ENCODE measurements at places on chromosomes 16 and 17. TPM values are rescaled to one million over a fixed set of nuclear protein-coding genes. Genes with fewer than 3 reads are reported as not detected.

GRCh38 chr16:78500659-78501270 lies 401.3 kb downstream of the WWOX start:
- H3K27me3 ChIP-seq, result peaks cover 1% of the 10 kb centered on the region
- H3K4me1 ChIP-seq, result peaks cover 27% of the 10 kb centered on the region
- peaks cover 4% of the 10 kb centered on the region for H3K36me3 ChIP-seq
- DNase-seq, result no peak

DNA sequence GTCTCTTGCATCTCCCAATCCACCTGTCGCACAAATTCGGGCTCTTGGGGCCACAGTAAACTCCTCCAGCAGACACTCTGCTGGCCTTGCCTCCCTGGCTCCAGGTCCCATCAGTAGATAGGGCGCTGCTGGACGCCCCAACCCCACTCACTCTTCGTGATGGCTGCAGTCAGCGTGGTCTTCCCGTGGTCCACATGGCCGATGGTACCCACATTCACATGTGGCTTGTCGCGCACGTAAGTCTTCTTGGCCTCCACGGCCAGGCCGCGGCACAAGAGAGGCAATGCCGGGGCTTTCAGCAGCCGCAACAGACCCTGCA lies 428 bp downstream of the TUFM start:
- H3K4me1 ChIP-seq, result peaks cover 23% of the 10 kb centered on the region
- H3K4me3 ChIP-seq, result peak overlapping the region; percentile 97
- no peak for DNase-seq
- H3K36me3 ChIP-seq, result peaks cover 11% of the 10 kb centered on the region
- peak overlapping the region; percentile 98 for H3K27ac ChIP-seq

- no peak overlapping the region for H3K27ac ChIP-seq
- H3K4me3 ChIP-seq, result no peak overlapping the region
- no peak for DNase-seq
- H3K27me3 ChIP-seq, result no peaks in the 10 kb centered on the region
Measured at GRCh38 chr16:20799599-20799998, 6.7 kb downstream of the ERI2 start.

DNA sequence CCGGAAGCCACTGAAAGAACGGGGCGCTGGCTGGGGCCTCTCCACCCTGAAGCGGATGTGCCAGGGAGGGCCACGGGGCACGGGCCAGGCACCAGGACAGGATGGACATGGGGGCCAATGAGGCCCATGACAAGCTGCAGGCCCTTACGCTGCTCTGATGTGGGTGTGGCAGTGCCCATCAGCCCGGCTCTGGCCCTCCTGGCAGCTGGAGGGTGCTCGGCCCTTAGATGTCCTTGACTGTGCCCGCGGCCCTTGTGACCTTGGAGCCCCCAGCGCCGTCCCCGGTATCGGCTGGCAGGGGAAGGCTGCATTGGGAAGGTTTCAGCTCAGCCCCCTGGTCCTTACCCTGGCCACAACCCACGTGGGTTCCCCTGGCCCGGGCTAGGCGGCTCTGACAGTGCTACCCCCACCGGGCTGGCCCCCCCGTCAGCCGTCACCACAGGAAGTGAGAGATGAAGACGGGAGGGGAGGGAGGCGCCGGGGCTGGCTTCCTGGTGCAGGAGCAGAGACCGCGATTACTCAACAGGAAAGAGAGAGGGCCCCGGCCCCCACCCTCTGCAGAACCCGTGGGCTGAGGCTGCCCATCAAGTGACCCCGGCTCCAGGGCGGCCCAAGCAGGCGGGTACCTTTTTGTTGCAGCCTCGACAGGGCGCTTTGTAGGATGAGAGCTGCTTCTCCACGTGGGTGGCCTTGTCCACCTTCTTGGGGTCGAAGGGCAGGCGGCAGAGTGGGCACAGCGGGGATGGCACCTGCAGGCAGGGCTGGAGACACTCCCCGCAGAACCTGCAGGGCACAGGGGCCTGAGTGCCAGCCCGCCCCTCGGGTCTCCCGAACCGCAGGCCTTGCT lies 5.3 kb downstream of the RNF166 start:
- H3K36me3 ChIP-seq, result no peaks in the 10 kb centered on the region
- H3K4me3 ChIP-seq, result no peak overlapping the region
- DNase-seq, result no peak
- no peak overlapping the region for H3K27ac ChIP-seq
- H3K27me3 ChIP-seq, result no peaks in the 10 kb centered on the region
- H3K4me1 ChIP-seq, result peaks cover 13% of the 10 kb centered on the region

DNA sequence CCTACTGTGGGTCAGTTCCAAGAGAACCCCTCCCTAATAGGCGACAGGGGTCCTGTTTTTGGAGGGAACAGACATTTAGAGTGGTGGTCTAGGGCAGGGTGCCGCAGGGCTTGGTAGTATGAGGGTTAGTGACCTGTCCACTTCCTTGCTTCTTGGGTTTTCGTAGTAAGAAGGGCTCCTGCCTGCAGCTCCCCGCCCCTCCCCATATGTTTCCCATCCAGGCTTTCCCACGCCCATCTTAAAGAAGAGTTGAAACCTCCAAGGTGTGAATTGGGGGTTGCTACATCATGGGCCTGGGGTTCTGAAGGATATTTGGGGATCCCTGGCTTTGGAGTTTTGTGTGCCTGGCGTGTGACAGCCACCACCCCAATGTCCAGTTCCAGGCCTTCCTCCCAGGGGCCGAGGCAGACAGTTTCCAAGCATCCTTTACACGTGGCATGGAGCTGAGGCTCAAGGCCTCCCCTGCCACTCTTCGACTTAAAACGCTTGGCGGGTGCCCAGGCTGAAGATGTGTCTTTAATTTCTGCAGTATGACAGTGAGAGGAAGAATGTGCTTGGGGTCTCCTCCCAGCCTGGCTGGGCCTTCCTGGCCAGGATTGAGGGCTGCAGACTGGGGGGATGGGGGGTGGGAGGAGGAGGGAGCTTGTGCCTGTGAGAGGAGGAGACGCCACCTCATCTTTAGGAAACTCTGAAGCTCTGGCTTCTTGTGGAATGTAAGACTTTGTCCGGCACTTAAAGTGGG lies 2.3 kb upstream of the COL1A1 start:
- H3K4me1 ChIP-seq, result peaks cover 76% of the 10 kb centered on the region
- DNase-seq, result no peak
- peak overlapping the region; percentile 82 for H3K27ac ChIP-seq
- H3K36me3 ChIP-seq, result no peaks in the 10 kb centered on the region

DNA sequence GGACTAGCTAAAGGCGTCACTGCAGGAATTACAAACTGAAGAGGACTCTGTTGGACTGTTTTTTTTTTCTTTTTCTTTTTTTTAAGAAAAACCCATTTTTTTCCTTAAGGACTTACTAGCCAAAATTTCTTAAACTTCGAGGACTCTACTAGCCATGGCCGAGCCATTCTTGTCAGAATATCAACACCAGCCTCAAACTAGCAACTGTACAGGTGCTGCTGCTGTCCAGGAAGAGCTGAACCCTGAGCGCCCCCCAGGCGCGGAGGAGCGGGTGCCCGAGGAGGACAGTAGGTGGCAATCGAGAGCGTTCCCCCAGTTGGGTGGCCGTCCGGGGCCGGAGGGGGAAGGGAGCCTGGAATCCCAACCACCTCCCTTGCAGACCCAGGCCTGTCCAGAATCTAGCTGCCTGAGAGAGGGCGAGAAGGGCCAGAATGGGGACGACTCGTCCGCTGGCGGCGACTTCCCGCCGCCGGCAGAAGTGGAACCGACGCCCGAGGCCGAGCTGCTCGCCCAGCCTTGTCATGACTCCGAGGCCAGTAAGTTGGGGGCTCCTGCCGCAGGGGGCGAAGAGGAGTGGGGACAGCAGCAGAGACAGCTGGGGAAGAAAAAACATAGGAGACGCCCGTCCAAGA lies 878 bp downstream of the HEXIM1 start:
- H3K4me1 ChIP-seq, result peaks cover 34% of the 10 kb centered on the region
- peak overlapping the region; percentile 98 for H3K4me3 ChIP-seq
- no peaks in the 10 kb centered on the region for H3K36me3 ChIP-seq
- peak overlapping the region; percentile 100 for H3K27ac ChIP-seq
- DNase-seq, result peak; percentile 63

- H3K4me3 ChIP-seq, result no peak overlapping the region
- DNase-seq, result no peak
- no peaks in the 10 kb centered on the region for H3K36me3 ChIP-seq
- H3K27me3 ChIP-seq, result peaks cover 13% of the 10 kb centered on the region
Measured at GRCh38 chr17:72025113-72025512, 95.7 kb upstream of the SOX9 start.

DNA sequence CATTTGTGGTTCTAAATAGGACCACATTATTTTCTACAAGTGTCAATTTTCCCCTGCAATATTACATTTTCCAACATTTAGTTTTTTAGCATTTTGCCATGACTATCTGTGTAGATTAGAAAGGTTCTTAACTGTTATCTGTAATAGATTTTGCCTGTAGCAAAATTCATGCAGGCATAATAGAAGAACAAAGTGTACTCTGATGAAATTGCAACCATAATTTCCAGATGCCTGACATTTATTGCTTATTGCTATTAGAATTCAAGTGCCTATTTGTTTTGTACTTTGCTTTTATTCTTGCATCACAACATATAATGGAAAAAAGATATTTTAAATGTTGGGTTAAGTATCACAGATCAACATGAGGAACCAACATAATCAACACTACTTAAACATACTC lies 337.7 kb downstream of the TOX3 start:
- no peak overlapping the region for H3K4me3 ChIP-seq
- H3K4me1 ChIP-seq, result peaks cover 4% of the 10 kb centered on the region
- peaks cover 33% of the 10 kb centered on the region for H3K27me3 ChIP-seq
- H3K36me3 ChIP-seq, result no peaks in the 10 kb centered on the region
- no peak overlapping the region for H3K27ac ChIP-seq

DNA sequence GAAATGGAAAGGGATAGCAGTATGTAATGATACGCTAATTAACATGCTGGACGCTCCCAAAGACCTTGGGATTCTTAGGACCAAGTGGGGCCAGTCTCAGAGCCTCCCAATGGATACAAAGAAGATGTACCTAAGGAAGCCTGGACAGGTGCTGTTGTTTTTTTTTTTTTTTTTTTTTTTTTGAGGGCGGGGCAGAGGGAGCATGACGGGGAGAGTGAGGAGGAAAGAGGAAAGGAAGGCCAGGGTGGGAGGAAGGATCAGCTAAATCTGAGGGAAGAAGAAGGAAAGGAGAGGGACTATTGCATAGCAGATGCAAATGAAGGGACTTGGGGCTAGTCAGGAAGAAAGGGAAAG lies 2.5 kb downstream of the VAMP2 start:
- DNase-seq, result no peak
- peaks cover 37% of the 10 kb centered on the region for H3K4me1 ChIP-seq
- H3K27ac ChIP-seq, result peak overlapping the region; percentile 77
- no peaks in the 10 kb centered on the region for H3K27me3 ChIP-seq

DNA sequence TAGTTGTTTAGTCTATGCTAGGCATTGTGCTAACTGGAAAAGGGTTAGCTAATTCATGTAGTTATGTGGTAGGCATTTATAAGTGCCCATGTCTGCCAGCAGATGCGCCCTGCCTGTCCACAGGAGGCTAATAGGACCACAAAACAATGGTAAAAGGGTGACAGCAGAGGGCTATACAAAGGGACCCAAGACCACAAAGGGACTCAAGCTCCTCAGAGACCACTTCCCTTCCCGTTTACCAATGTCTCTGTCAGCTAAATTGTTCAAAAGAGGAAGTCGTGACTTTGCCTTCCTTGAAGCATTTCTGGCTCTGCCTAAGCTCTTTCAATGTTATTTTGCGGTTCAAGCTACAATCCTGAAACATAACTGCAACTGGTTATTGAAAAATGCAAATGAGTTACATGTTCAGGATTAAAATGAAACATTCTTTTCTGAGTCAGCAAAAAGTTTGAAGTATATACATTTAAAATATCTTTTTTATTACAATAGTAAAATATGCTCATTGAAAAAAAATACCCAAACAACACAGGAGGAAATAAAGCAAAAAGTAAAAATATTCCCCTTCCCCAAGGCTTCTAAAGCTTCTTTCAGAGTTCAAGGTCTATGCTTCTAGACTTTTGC lies 149.2 kb downstream of the MAF start:
- H3K27ac ChIP-seq, result no peak overlapping the region
- H3K4me1 ChIP-seq, result no peaks in the 10 kb centered on the region
- DNase-seq, result no peak
- peaks cover 49% of the 10 kb centered on the region for H3K27me3 ChIP-seq

DNA sequence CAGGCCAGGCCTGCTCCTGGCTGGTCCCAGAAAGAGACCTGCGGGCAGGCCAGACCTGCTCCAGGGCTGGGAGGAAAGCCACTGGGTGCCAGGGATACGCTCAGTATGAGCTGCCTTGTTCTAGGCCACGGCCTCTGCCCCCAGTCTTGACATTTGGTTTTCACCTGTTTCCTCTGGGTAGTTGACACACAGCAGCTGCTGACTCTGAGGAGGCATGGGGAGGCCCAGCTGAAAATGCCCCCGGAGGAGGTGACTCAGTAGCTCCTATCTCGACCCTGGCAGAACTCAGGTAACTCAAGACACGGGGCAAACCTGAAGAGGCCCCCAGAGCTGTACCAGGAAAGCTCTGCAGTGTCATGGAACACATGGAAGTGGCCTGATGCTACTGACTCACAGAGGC lies 13.9 kb upstream of the ADGRG1 start:
- H3K4me3 ChIP-seq, result no peak overlapping the region
- no peaks in the 10 kb centered on the region for H3K27me3 ChIP-seq
- no peak for DNase-seq
- H3K4me1 ChIP-seq, result peaks cover 20% of the 10 kb centered on the region

GRCh38 chr17:68199837-68200688 lies 47.8 kb upstream of the AMZ2 start:
- no peak for DNase-seq
- peaks cover 16% of the 10 kb centered on the region for H3K4me1 ChIP-seq
- peaks cover 87% of the 10 kb centered on the region for H3K27me3 ChIP-seq
- peak overlapping the region; percentile 34 for H3K4me3 ChIP-seq
- no peaks in the 10 kb centered on the region for H3K36me3 ChIP-seq

- no peak for DNase-seq
- peaks cover 10% of the 10 kb centered on the region for H3K36me3 ChIP-seq
- H3K27me3 ChIP-seq, result peaks cover 7% of the 10 kb centered on the region
- no peak overlapping the region for H3K4me3 ChIP-seq
- H3K4me1 ChIP-seq, result peaks cover 17% of the 10 kb centered on the region
- no peak overlapping the region for H3K27ac ChIP-seq
Measured at GRCh38 chr17:69058165-69058564, 2.6 kb downstream of the ABCA9 start.

DNA sequence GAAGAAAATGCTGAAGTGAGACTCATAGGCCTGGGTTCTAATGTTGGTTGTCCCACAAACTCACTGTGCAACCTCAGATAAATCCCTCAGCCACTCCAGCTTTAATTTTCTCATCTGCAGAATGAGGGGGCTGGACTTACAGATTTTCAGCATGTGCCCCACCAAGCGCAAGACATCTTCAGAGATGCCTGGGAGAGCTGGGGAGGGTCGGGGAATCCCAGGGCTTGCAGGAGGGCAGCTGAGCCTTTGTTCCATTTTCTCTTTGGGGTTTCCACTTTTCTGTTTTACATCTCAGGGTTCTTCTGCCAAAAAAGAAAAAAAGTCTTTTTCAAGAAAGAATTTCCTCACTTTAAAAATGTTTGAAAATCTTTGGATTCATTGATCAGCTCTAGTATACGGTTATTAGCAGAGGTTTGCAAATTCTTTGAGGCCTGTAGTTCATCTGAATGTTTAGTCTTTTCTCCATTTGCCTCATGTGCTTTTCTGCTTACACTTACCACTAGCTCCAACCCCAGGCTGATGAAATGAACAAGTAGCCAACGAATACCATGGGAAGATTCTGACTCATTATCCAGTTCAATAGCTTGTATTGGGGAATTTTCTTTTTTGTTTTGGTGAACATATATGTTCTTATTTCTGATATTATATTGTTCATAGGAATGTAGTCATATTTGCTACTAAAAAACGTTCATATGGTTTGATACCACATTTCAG lies 56.4 kb downstream of the CHD9 start:
- peaks cover 13% of the 10 kb centered on the region for H3K4me1 ChIP-seq
- peak overlapping the region; percentile 13 for H3K27ac ChIP-seq
- H3K36me3 ChIP-seq, result peaks cover 4% of the 10 kb centered on the region
- H3K4me3 ChIP-seq, result no peak overlapping the region

The PDP2 gene
- 16.7 TPM for total RNA-seq

The CSNK1D gene
- 212 TPM for total RNA-seq

The TTYH2 gene
- 16.8 TPM for total RNA-seq

Data from mesothelial cell of epicardium (in vitro differentiated cells).